ENCODE measurements at places on chromosomes 3 and 15.

- no peak for DNase-seq
- H3K27ac ChIP-seq = no peak overlapping the region
- no peak overlapping the region for H3K4me3 ChIP-seq
- H3K4me1 ChIP-seq = peaks cover 43% of the 10 kb centered on the region
- H3K36me3 ChIP-seq = no peaks in the 10 kb centered on the region
Observed at GRCh38 chr3:57158813-57159738, 6.1 kb downstream of the IL17RD start.

DNA sequence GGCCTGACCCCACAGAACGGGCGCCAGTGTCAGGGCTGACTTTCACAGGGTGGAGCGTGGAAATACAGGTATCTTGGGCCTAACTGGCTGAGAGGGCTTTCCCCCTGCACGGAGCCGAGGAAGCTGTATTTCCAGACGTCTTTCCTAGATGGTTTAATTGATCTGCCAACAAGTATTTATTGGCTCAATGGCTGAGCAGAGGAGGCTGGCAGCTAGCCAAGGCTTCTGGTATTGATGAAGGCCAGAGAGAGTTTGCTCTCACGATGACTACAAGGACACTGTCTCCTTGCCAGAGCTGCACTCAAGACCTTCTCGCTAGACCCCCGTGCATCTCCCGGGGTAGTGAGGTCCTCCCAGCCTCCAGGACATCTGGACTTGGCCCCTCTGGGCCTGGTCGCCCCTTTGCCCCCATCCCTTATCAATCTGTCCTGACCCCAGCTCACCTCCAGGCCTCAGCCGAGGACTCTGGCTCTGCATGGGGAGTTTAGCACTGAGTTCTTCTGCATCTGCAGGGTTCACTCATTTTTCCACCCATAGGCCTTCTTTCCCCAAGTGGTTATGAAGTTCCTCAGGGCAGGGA lies 20.6 kb downstream of the SPSB4 start:
- H3K27me3 ChIP-seq = no peaks in the 10 kb centered on the region
- peaks cover 10% of the 10 kb centered on the region for H3K4me1 ChIP-seq

DNA sequence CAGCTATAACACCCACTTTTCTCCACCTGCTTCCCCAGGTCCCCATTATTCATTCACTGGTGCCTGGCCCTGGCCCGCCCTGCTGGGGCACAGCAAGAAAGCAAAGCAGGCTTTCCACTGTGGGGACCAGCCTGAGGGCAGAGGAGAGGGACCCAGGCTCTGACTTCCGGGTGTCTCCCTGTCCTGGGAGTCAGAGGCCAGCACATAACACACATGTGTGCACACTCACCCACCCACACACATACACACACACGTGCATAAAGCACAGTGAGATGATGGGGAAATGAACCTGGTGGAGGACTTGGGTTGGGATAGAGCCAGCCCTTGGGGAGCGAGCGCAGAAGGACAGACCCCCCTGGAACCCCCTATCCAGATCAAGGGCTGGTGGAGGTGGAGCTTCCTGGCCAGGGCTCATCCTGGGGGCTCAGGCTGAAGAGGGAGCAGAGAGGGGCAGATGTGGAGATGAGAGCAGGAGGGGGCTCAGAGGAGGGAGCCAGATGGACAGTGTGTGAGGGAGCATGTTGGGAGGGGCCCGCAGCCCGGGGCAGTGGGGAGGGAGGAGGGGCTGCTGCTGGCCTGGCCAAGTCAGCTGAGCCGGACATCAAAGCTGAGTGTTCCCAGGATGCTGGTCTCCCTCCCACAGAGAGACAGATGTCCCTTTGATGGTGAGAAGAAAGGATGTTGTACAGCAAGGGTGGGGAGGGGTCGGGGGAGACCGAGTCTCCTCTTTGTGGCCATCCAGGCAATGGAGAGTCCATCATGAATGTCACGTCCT lies 78.2 kb downstream of the LINGO1 start:
- no peak overlapping the region for H3K4me3 ChIP-seq
- H3K27ac ChIP-seq = no peak overlapping the region
- no peaks in the 10 kb centered on the region for H3K27me3 ChIP-seq
- DNase-seq = no peak
- no peaks in the 10 kb centered on the region for H3K36me3 ChIP-seq
- no peaks in the 10 kb centered on the region for H3K4me1 ChIP-seq

GRCh38 chr15:46460431-46461094 lies 825.7 kb downstream of the SQOR start:
- no peak overlapping the region for H3K27ac ChIP-seq
- DNase-seq = no peak
- H3K4me1 ChIP-seq = no peaks in the 10 kb centered on the region
- H3K36me3 ChIP-seq = no peaks in the 10 kb centered on the region
- no peaks in the 10 kb centered on the region for H3K27me3 ChIP-seq

GRCh38 chr3:187336322-187336721 lies 31.9 kb upstream of the RTP4 start:
- H3K4me3 ChIP-seq = no peak overlapping the region
- H3K27ac ChIP-seq = no peak overlapping the region

- H3K4me1 ChIP-seq = peaks cover 12% of the 10 kb centered on the region
- H3K4me3 ChIP-seq = no peak overlapping the region
- DNase-seq = no peak
- H3K36me3 ChIP-seq = no peaks in the 10 kb centered on the region
Observed at GRCh38 chr15:99718421-99718820, 14.8 kb downstream of the LYSMD4 start.

GRCh38 chr15:55279746-55280351 lies 9.8 kb downstream of the RAB27A start:
- H3K4me3 ChIP-seq = no peak overlapping the region
- peaks cover 19% of the 10 kb centered on the region for H3K4me1 ChIP-seq
- no peaks in the 10 kb centered on the region for H3K27me3 ChIP-seq
- DNase-seq = no peak
- no peak overlapping the region for H3K27ac ChIP-seq
- H3K36me3 ChIP-seq = no peaks in the 10 kb centered on the region

DNA sequence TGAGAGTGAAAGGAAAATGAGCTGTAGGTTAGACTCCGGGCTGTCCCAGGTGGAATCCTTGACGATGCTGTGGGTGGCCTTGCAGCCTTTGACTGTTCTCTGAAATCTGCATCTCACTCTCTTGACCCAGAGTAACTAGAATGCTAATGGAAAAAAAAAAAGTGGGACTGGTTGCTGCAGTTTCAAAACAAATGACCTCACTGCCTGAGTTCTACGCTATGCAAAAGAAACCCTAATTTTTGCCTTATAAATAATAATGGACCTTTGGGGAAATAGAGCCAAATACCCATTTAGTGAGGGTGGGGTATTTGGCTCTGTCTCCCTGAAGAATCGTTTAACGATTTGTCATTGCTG lies 309.7 kb upstream of the C2CD4B start:
- peak overlapping the region; percentile 99 for H3K27ac ChIP-seq
- no peaks in the 10 kb centered on the region for H3K27me3 ChIP-seq
- peak overlapping the region; percentile 33 for H3K4me3 ChIP-seq
- DNase-seq = no peak

GRCh38 chr15:45714590-45715488 lies 80.0 kb downstream of the SQOR start:
- H3K27me3 ChIP-seq = no peaks in the 10 kb centered on the region
- no peak for DNase-seq
- H3K4me3 ChIP-seq = peak overlapping the region; percentile 57
- peaks cover 6% of the 10 kb centered on the region for H3K4me1 ChIP-seq
- H3K36me3 ChIP-seq = no peaks in the 10 kb centered on the region

DNA sequence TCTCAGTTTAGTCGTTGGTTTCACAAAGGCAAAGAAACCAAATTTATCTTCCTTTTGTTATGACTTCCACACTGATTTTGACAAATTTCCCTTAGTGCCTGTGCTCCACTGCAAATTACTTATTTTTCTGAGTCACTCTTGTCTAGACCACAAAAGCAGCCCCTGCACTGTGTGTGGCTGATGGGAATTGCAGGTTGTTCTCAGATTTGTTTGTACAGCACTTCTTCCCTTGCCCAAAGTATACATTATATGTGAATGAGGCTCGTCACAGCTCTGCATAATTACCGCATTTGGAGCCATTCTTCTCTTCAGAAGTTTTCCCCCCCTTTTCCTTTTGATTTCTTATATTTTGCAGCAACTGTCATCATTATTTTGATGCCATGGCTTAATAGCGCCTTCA lies 354.2 kb upstream of the IL12A start:
- H3K27ac ChIP-seq = no peak overlapping the region
- no peak for DNase-seq
- no peak overlapping the region for H3K4me3 ChIP-seq
- no peaks in the 10 kb centered on the region for H3K36me3 ChIP-seq
- H3K27me3 ChIP-seq = no peaks in the 10 kb centered on the region

DNA sequence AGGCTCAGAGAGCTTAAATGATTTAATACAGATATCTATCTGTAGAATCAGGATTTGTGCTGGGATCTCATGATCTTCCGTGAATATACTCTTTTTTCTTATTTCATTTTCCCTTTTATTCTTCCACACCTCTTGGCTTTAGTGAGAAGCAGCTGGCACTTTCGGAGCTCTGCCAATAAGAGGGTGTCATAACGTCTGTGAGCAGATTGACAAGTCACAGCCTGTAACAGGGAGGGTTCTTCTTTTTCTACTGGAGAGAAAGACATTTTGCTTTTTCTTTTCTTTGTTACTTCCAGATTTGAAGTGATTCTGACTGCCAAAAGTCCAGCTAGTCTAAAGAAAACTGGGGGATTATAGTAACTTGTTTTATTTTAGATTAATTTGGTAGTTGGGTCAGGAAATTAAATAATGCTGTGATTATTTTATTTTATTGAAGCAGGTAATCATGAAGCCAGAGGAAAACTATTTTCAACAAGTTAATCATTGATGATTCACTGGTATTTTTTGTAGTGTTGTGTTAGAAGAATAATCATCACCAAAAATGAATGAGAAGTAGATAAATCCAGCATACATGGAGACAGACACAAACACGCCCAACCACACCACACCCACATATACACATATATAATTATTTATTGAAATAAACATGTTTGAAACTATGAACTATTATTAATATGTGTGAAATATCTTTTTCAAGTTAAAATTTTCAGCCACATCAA lies 69.8 kb downstream of the TNFAIP8L3 start:
- H3K36me3 ChIP-seq = no peaks in the 10 kb centered on the region
- no peaks in the 10 kb centered on the region for H3K27me3 ChIP-seq
- peak overlapping the region; percentile 11 for H3K27ac ChIP-seq
- no peak overlapping the region for H3K4me3 ChIP-seq
- peaks cover 16% of the 10 kb centered on the region for H3K4me1 ChIP-seq
- DNase-seq = no peak

DNA sequence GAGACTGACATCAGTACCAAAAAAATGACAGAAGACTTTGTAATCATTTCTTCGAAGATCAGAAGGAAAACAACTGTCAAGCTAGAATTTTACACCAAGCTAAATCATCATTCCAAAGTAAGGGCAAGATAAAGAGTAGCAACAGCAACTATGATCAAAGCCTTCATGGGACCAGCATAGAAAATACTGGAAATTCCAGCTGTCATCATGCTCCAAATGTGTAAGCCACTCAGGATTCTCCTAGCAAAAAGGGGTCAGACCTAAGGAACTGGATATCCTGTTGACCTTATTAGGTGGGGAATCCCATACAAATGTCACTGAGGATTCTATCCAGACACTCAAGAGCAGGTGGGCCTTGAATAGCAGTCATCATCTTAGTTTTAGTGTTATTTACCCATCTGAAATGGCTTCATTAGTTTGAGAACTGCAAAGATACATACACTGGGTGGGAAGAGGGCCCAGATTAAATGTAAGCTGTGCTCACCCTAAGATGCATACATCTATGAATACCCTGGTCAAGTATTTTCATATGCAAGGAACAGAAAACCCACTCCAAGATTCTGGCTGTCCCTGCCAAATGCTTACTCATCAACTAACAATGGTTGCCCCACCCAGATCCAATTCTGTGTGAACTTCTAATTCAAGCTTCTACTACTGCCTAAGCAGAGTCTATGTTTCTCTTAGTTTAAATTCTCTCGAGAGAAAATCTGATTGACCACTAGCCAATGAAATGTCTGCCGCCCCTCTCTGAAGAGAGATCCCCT lies 33.5 kb downstream of the CLDN18 start:
- H3K27ac ChIP-seq = no peak overlapping the region
- peaks cover 2% of the 10 kb centered on the region for H3K36me3 ChIP-seq
- no peak for DNase-seq
- no peaks in the 10 kb centered on the region for H3K4me1 ChIP-seq
- no peaks in the 10 kb centered on the region for H3K27me3 ChIP-seq
- H3K4me3 ChIP-seq = no peak overlapping the region

GRCh38 chr3:29275309-29275708 lies 5.6 kb upstream of the RBMS3 start:
- peaks cover 3% of the 10 kb centered on the region for H3K4me1 ChIP-seq
- DNase-seq = no peak
- no peak overlapping the region for H3K27ac ChIP-seq
- H3K4me3 ChIP-seq = no peak overlapping the region

DNA sequence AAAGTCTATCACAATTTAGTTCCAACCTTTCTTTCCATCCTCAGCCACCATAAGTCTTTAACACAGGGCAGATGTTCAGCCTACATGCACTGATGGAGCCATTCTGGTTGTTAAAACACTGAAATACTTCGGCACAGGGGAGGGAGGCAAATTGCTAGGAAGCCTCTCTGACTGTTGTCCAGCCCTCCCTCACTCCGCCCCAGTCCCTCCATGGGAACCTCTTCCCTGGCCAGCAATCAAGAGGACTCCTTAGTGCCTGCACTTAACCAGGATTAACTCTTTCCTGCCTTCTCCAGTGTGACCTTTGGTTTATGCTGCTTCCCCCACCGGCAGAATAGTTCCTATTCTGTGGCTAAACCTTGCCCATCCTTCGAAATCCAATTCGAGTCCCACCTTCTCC lies 47.0 kb upstream of the USP3 start:
- no peaks in the 10 kb centered on the region for H3K27me3 ChIP-seq
- no peaks in the 10 kb centered on the region for H3K36me3 ChIP-seq
- no peak overlapping the region for H3K4me3 ChIP-seq
- DNase-seq = no peak
- peaks cover 15% of the 10 kb centered on the region for H3K4me1 ChIP-seq

DNA sequence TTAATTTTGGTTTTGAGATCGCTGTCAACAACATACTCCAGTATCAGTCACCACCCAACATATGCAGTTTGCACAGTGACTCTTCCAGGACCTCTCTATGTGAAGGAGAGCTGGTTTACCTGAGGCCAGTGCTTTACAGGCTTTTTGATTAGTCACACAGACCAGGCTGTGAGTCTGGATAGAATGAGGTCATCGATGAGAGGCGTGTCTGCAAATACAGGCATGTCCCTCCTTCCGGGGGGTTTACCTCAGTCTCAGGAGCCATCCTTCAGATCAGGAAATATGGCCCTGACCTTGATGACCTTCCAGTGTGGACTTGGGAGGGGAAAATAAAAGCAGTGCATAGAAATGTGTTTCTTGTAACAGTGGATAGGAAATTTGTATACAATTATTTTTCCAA lies 46.9 kb downstream of the KBTBD12 start:
- H3K4me3 ChIP-seq = no peak overlapping the region
- H3K36me3 ChIP-seq = no peaks in the 10 kb centered on the region
- no peaks in the 10 kb centered on the region for H3K27me3 ChIP-seq
- H3K27ac ChIP-seq = no peak overlapping the region
- H3K4me1 ChIP-seq = peaks cover 5% of the 10 kb centered on the region
- no peak for DNase-seq

- no peaks in the 10 kb centered on the region for H3K27me3 ChIP-seq
- no peaks in the 10 kb centered on the region for H3K36me3 ChIP-seq
- H3K4me1 ChIP-seq = no peaks in the 10 kb centered on the region
- no peak within 1 kb of the TSS for H3K27ac ChIP-seq
- DNase-seq = no peak
Observed at GRCh38 chr3:46612324-46612723, at the start of gene FAM240A. TSS of gene FAM240A (plus strand) at chr3:46612525. CDS start at chr3:46612684, 159 bp downstream.

GRCh38 chr3:9452417-9452816 lies 55.0 kb downstream of the SETD5 start:
- no peak overlapping the region for H3K27ac ChIP-seq
- H3K36me3 ChIP-seq = peaks cover 54% of the 10 kb centered on the region
- no peak for DNase-seq
- H3K4me1 ChIP-seq = no peaks in the 10 kb centered on the region
